NCI-H774 (cell line): ENCODE measurements at places on chromosomes 6 and 20.
A peak's percentile ranks its signal among the peaks of the same experiment; 100 is the strongest.

DNA sequence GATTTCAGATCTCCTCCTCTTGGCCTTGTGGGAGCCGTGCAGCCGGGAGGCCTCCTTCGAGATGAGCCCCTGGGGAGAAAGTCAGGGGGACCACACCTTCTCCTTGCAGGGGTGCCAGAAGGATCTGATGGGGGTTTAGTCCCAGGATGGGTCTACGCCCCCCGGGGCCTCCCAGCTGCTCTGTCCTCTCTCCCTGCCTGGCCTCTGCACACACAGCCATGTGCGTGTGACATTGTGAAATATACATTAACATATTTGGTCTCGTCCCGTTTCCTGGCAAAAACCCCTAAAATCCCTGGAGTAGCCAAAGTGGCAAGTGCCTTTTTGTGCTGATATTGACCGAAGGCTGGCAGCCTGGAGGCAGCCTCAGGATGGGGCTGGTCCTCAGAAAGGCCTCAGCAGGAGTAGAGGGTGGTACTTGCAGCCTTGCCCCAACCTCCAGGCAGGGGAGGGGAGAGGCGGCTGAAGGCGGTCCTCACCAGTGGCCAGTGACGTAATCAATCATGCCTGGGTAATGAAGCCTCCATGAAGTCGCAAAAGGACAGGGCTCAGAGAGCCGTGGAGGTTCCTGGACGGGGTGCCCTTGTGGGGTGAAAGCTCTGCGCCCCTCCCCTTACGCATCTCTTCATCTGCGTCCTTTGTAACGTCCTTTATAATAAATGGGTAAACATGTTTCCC lies 5.1 kb upstream of the HELZ2 start:
- DNase-seq = no peak

DNA sequence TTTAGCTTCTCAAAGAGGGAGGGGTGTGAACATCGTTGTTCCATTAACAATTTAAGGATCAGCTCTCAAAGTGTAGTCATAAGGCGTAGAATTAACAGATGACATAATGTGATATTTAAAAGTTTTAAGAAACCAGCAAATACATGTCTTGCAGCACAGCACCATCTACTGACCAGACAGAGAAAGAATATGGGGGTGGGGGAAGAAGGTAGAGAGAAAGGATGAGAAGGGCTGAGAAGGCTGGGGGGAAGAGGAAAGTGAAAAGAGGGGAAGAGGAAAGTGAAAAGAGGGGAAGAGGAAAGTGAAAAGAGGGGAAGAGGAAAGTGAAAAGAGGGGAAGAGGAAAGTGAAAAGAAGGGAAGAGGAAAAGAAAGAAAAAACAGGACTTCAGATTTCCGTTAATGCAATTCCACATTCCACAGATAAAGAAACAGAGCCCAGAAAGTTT lies 80.9 kb downstream of the HAO1 start:
- DNase-seq = peak; percentile 59

DNA sequence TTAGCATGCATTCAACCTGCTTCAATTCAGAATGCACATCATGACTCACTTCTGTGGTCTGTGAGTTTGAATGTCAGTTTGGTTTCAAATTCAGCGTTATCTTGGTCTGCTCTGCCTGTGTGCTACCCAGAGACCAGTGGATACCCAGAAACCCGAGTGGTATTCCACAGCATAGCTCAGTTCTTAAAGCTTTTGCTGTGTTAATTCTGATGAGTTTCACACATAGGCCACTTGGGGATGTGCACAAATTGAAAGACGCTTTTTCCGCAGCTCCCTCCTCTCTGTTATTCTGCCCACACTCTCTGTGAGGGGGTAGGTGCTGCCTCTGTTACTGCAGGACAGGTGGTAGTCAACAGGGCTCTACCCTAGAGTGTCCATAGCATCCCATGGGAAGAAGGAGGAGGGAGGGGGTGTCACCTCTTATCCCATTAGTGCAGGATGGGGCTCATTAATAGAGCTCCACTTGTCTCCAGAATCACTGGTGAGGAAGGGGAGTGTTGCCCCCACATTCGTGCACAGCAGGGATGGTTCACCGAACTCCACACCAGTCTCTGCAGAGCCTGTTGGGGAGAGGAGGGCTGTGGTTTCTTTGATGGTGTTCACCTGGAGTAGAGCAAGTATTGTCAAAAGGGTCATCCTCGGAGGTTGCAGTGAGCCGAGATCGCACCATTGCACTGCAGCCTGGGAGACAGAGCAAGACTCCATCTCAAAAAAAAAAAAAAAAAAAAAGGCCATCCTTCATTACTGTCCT lies 29.2 kb upstream of the SDCBP2 start:
- no peak for DNase-seq

DNA sequence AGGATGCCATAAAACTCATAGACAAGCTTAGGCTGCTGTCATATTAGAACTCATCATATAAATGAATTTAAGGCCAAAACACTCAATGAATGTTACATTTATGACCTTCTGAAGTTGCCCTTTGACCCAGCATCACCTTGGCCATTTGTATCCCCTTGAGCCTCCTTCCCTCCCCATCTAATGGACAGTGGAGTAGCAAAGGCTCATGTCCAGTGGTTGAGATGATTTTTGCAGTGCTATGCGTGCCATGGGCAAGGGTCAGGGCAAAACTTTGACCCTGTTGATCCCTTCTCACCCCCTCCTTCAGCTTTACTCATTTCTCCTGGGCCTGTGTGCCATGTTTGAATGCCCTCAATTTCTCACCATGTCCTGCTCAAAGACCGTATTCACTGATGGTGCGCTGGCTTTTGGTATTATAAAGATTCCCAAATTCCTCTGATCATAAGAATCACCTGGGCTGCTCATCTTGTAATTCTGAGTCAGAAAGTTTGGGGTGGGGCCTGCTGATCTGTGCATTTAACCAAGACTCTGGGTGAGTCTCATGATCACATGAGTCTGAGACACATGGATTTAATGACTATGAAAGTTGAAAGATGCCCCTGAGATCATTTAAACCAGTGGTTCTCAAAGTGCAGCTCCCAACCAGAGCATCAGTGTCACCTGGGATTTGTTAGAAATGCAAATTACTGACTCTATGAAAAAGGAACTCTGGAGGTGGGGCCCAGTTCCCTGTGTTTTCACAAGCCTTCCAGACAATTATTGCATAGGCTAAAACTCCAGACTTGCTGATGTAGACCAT lies 57.5 kb upstream of the IL20RA start:
- no peak for DNase-seq

DNA sequence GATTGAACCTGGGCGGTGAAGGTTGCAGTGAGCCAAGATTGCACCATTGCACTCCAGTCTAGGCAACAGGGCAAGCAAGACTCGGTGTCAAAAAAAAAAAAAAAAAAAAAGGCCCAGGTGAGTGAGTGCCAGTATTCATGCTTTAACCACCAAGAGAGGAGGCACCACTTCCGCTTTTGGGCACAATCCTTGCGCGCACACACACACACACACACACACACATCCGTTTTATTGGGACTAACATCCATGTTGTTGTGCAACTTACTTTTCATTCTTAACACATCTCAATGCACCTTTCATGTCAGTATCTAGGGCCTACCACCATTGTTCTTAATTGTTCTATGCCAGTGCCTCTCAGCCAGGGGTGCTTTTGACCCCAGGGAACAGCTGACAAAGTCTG lies 263.0 kb downstream of the CDC5L start:
- no peak for DNase-seq

GRCh38 chr6:166584155-166584554 lies 2.3 kb downstream of the RAMACL start:
- no peak for DNase-seq

- no peak for DNase-seq
Measured at GRCh38 chr6:47302043-47302442, 7.7 kb downstream of the TNFRSF21 start.

- DNase-seq = no peak
Measured at GRCh38 chr6:35058358-35058675, 82.8 kb downstream of the TCP11 start.

- no peak for DNase-seq
Measured at GRCh38 chr6:105882828-105883227, 203.3 kb upstream of the PRDM1 start.

- DNase-seq = no peak
Measured at GRCh38 chr6:126914801-126915200, 203.7 kb upstream of the RSPO3 start.

DNA sequence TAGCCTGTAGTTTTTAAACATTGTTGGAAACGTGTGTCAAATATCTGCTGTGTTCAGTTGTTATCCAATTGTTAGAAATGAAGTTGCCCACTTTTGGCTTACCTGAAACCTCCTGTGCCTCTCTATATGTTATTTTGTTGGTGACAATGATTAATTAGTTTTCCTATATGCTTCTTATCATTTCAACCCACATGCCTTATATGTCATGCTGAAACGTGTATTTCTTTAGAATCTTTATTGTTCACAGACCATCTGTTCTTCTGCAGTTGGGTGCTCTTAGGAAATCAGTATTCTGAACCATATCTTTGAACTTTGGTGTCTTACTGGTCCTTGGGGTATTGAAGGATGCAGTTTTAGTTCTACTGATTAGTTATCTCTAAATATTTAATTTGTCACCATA lies 91.2 kb upstream of the SCGN start:
- no peak for DNase-seq

- DNase-seq = no peak
Measured at GRCh38 chr6:82781620-82782204, 283.9 kb downstream of the UBE3D start.

DNA sequence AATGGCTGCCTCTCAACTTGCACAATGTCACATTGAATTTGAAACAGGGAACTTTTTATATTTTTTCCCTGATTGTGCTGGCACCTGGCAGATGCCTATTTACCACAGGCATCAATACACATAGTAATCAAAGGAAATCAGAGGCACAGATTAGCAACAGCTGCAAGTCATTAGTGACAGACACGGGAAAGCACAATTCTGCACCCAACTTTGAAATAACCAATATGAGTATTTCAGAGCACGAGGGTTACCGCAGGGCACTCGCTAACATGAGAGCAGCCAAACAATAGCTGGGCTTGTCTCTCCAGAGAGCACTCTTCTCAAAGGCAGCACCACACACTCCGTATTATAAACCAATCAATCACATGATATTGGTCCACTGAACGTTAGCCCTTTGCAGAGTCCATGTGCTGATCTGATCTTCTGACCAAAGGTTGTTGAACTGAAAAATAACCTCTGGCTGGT lies 149.5 kb downstream of the RNF144B start:
- DNase-seq = peak; percentile 27

DNA sequence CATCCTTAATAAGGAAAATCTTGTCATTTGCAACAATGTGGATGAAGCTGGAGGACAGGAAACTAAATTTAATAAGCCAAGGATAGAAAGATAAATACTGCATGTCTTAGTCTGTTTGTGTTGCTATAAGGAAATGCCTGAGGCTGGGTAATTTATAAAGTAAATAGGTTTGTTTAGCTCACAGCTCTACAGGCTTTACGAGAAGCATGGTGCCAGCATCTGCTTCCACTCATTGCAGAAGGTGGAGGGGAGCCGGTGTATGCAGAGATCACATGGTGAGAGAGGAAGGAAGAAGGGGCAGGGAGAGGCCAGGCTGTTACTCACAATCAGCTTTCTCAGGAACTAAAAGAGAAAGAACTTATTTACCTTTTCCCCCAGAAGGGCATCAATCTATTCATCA lies 118.9 kb upstream of the SMLR1 start:
- peak; percentile 16 for DNase-seq

- no peak for DNase-seq
Measured at GRCh38 chr20:58213121-58213520, 15.3 kb downstream of the ANKRD60 start.

- DNase-seq = no peak
Measured at GRCh38 chr6:55397986-55398385, 70.7 kb downstream of the GFRAL start.

DNA sequence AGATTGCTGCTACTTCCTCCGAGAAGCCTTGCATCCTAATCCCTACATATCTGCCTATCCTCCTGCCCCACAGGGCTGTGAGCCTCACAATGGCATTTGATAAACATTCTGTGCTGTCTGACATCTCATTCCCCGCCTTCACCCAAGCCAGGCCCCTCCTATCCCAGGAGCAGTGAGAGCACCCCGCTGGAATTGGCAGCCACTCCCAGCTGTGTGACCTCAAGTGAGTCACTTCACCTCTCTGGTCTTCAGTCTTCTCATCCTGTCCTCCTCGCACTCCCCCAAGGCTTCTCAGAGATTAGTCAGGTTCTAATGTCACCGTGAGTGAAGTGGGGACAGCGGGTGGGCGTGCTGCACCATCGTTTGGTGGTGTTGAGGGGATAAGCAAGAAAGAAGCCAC lies 81.7 kb downstream of the CDH22 start:
- no peak for DNase-seq

DNA sequence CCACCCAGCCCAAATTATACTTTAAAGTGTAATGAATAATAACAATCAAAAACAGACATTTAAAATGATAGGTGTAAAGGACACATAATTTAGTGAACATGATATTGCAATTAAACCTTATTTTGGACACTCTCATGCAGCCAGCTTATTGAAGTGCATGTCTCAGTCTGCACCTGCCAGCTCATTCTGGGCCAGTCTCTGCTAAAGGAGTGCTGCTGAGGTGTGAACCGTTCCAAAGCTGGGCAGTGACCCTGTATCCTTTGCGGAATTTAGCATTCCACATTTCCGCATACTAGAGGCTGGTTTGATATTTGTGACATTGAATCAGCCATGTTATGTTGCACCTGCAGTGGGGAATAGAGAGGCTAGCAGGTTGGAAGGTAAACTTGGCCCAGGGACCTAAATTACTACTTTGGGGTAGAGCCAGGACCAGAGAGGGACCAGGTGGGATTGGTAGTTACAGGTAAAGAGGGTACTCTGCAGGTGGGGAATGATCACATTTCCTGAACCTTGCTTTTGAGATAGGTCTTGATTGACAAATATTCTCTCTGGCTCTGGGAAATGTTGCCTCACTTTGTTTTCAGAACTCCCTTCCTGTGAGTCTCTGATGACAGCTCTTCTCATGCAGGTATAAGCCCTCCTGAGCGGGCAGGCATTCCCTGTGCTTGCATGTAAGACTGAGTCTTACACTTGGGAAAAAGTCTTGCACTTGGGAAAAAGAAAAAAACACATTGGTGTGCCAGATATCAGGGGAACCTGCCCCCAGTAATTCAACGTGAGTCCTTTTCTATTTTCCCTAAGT lies 26.2 kb downstream of the TULP4 start:
- DNase-seq = no peak

DNA sequence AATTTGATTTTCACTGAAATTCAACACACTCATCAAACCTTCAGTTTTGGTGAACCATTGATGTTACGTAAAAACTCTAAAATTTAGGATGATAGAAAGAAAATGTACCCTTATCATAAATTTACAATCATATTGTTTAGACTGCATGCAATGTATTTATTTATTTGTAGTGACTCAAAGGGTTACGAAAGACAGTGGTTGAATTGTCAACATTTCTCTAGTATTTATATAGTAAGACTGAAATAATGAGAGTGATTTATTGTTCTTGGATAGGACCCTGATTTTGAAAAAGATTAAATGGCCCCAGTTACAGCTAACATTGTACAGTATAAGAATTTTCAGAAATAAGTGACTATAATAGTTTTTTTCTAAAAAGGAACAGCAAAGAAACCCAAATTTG lies 591.5 kb downstream of the RFPL4B start:
- no peak for DNase-seq

DNA sequence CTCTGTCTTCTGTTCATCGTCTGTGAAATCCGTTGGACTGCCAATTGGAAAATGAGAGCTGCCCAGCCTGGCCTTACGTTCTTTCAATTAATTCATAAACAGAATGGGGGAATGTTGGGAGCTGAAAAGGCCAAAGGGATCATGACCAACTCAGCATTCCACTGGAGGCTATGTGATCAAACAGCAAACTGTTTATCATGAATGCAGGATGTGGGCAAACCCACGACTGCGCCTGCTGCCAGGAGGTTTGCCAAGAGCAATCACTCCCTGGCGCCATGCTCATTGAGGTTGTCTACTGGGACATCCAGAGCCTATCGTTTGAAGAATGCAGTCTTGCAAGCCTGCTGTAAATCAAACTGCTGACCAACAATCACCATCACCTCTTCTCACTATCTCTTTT lies 9.3 kb upstream of the FKBP1A start:
- no peak for DNase-seq
